Vagina (tissue), 2 donors: ENCODE measurements at places on chromosomes 4 and X.

DNA sequence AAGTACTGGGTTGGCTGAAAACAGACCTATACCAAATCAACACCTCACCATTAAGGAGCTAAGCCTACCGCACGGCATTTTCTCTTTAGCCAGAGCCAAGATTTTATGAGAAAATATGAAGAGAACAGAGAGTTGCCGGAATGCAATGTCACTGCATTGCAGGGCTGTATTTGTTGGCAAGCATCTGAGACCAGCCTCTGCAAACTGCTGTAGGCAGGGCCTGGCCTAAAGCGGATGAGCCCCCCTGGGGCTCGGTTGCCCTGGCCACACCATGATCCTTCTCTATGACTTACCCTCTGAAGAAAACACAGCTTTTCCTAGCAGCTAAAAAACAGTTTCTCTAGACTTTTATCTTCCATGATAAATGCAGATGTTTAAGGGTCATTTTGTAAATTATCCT is 120.5 kb upstream of the SORBS2 start:
- DNase-seq, result no peak

- no peak for DNase-seq
Measured at GRCh38 chr4:4631150-4631549, 89.3 kb upstream of the STX18 start.

DNA sequence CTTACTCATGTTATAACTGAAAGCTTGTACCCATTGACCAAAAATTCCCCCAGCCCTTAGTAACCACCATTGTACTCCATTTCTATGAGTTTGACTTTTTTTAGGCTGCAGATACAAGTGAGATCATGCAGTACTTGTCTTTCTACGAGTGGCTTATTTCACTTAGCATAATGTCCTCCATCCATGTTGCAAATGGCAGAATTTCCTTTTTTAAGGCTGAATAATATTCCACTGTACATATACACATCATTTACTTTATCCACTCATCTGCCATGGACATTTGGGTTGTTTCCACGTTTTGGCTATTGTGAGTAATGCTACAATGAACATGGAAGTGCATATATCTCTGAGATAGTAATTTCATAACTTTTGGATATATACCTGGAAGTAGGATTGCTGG is 10.4 kb downstream of the RBM3 start:
- no peak for DNase-seq

GRCh38 chrX:31314921-31315320 is 243.1 kb upstream of the FTHL17 start:
- DNase-seq, result no peak

GRCh38 chrX:109533631-109534030 is 3.0 kb upstream of the NXT2 start:
- no peak for DNase-seq

GRCh38 chrX:97145934-97146333 is 262.2 kb downstream of the RPA4 start:
- DNase-seq, result no peak

DNA sequence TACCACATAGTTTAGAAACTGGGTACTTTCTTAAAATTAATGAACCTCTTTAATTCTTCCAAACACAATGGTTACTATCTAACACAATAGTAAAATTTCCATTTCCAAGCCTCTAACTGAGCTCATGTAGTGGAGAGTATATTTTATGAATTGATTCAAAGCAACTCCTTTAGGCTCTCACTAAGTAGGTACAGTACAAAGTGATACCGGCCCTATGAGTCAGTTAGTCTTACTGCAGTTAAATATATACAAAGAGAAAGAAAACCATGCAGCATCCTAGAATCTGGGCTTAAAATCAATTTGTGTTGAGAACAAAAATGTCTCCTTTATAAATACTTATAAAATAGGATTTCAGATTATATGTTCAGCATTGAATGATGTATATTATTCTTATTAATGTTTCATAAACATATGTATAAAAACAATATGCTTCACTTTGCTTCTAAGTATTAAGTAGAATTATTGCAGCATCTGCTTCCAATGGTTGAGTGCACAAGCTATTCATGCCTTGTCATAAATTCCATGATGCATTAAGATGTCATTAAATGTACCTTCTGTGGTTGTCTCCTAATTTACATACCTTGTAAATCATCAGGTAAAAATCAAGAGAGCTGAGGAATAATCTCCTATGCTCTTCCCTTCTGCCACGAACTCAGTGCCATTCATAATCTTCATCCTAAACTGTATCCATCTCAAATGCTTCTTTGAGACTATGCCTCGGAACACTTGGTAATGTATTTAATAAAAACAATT is 1037.8 kb downstream of the STPG2 start:
- no peak for DNase-seq

DNA sequence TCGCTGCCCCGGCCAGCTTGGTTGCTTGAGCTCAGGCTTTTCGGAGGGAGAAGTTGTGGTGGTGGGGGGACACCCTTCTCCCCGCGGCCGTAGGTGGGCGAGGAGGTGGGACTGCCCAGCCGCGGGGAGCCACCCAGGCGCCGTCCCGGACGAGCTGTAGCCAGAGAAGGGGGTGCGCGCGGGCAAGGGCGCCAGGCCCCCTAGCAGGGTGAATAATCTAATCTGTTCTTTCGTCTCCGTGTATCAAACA is 3.1 kb downstream of the MID1IP1 start:
- DNase-seq, result no peak

DNA sequence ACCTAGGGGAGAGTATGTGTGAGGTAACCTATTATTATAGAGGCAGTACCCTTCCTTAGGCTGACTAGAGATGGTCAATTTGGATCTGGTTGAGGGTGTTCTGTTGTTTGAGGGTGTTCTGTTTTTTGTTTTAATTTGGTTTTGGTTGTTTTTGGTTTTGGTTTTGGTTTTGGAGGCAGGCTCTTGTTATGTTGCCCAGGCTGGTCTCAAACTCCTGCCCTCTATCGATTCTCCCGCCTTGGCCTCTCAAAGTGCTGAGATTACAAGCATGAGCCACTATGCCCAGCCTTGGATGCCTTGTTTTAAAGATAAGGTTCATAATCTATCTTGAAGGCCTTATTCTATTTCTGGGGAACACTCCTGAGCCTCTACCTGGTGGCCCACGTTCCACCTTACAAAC is 912 bp downstream of the CXorf65 start:
- DNase-seq, result no peak

DNA sequence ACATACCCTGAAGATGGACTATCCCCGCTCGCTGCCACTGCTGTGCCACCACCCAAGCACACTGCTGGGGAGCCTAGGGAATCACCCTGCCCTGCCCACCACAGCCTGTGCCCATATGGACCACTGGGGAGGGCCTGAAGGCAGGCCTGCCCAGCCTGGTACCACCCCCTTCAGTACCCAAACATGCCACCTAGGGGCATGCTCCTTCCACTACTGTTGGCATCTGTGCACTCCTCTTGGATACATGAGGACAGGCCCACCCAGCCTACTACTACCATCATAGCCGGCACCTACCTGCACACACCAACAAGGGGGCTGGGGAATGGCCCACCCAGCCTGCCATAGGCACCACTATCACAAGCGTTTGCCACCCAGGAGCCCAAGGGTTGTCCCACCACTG is 30.1 kb upstream of the PRDX4 start:
- DNase-seq, result no peak

DNA sequence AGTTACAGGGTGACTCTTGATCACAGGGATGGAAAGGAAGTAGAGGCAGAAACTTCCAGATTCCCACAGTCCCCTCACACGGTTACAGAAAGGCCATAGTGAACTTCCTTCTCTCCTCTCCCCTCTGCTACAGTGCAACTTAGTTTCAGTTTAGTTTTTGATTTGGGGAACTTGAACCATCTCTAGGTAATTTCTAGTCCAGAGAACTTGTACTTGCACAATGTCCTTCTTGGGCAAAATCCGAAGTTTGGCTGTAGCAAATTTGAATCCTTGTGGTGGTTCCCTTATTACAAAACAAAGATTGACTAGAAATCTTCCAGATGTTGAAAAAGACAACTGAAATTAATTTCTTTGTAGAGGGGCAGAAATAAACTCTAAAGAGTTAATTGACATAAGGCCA is 1.2 kb upstream of the BLTP1 start:
- DNase-seq, result no peak

DNA sequence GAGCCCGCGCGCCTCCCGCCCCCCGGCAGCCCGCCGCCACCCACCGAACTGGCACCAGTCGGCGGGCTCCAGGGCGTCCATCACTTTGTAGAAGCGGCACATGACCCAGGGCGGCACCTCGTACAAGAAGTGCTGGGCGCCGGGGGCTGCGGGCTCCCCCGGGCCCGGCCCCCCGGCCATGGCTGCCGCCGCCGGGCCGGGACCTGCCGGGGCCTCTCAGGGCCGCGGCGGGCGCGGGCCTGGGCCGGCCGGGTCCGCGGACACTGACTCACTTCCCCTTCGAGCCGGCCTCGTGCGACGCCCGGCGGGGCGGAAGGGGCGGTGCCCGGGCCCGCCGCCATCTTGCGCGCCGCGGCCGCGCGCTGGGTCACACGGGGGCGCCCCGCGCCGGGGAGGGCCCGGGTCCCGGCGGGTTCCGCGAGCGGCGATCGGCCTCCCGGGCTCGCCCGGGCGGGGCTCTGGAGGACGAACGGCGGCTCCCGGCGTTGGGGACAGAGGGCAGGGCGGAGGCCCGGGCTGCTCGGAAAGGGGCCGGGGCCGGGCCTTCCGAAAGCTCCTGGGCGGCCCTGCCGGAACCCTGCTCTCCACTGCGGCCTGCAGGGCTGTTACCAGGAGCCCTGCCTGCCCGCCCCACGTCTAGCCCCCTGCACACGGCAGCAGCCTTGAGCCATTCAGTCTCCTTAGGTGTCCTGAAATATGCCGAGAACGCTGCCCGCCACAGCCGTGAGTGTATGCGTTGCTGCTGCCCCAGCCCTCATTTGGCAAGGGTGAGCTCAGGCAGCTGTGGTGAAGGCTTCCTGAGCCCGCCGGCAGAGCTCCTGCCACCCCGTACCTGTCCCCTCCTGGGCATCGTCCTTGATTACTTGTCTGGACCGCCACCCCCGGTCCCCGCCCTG is at the start of gene IRAK1:
Gene IRAK1 (minus strand): TSS at position 270 of the 896 bp plus-strand sequence. CDS start 90 bp downstream, at position 180.
- no peak for DNase-seq

GRCh38 chrX:79117078-79117477 is 27.4 kb upstream of the GPR174 start:
- DNase-seq, result no peak
